ENCODE measurements at places on chromosomes 12 and 14.

DNA sequence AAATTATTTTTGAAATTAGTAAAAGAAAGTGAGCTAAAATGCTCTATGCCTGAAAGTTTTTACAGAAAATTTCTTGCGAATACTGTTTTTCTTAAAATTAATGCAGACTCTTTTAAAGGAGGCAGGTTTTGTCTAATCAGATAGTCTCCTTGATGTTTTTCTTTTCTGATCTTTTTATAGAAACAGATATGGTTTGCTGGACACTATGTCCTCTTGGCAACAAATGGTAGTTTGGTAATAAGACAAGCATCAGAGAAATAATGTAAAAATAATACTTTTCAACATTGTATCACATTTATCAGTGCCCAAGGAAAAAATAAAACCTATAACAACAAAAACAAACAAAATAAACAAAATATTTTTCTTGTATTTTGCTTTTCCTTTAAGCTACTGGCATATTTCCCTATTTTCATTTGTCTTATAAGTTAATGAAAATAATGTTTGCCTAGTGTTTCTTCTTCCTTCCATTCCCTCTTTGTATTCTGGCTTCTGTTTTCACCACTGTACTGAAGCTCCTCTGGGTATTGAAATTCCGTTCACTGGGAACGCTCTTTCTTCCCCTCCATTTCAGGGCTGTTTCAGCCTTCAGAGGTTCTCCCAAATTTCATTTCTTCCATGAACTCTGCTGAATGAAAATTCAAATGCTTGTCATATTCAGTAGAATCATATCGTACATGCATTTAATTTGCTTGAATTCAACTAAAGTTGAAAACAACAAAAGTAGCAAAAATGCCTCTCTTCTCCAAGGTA is 115.3 kb downstream of the TRMT5 start:
- DNase-seq: no peak

GRCh38 chr12:57717846-57718640 is 20.5 kb downstream of the AGAP2 start:
- DNase-seq: no peak

GRCh38 chr12:58725400-58726105 is 194.8 kb downstream of the LRIG3 start:
- DNase-seq: no peak

DNA sequence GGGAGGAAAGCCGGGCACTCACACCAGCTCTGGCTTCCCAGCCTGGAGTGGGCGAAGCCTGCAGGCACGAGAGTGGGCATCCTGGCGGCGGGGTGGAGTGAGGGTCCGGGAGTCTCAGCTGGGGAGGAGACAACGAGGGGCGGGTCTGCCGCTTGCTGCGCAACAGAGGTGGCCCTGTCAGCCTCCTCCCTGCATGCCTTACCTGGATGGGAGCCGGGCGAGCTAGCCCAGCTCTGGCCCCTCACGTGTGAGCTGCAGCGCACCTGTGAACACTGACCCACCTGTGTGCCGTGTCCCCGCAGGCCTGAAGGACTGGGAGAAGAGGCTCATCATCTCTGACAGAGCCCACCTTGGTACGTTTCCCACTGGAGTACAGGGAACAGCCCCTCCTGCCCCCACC is 13.9 kb upstream of the SIVA1 start:
- no peak for DNase-seq

GRCh38 chr12:125129179-125129571 is 63.9 kb downstream of the AACS start:
- DNase-seq: no peak

GRCh38 chr14:56199095-56199981 is 81.1 kb downstream of the PELI2 start:
- no peak for DNase-seq

DNA sequence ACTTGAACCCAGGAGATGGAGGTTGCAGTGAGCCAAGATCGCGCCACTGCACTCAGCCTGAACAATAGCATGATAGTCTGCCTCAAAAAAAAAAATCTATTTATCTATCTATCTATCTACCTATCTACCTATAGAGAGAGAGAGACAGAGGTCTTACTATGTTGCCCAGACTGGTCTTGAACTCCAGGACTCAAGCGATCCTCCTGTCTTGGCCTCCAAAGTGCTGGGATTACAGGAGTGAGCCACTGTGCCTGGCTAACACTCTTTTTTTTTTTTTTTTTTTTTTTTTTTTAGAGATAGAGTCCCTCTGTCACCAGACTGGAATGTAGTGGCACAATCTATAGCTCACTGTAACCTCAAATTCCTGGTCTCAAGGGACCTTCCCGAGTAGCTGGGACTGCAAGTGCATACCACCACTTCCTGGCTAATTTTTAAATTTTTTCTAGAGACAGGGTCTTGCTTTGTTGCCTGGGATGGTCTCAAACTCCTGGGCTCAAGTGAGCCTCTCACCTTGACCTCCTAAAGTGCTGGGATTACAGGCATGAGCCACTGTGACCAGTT is 1.9 kb downstream of the FAM186A start:
- DNase-seq: no peak
